ENCODE measurements at places on chromosomes 2 and 18.

- no peak for DNase-seq
These were observed 99.3 kb downstream of the BIN1 start for GRCh38 chr2:127007652-127008051.

DNA sequence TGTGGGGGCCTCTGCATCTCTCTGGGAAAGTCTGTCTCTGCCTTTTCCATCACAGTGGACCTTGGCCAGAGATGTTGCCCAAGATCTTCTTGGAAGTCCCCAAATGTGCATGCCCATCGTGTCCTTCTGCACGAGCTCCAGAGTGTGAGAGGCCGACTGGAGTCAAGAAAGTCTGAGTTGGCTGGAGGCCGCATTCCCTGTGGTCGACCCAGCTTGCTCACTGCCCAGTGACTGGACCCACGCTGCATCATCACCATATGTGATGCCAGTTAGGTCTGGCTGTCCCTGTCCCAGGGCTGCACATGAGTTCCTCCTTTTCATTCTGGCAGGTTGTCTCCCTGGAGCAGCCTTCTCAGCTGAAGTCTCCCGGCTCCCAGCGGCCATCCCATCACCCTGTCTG lies 93.8 kb downstream of the ARL4C start:
- DNase-seq = no peak

GRCh38 chr18:468955-469790 lies 31.3 kb downstream of the COLEC12 start:
- DNase-seq = no peak

DNA sequence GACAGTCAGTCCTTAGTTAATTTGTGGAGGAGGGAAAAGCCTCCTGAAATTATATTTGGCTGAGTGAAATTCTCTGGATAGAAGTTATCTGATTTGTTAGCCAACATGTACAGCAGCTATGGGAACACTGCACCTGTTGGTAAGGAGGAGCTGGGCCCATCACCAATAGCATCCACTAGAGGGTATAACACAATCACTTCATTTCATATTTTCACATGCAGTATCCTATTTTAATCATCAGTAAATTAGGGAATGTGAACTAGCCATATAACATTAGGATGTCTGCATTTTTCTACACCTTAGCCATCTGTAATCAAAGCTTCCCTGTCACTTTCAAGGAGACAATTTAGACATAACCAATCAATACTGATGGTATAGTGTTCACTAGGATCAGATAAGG lies 818.4 kb upstream of the CDH2 start:
- no peak for DNase-seq

- no peak for DNase-seq
These were observed 2.3 kb downstream of the LGALSL start for GRCh38 chr2:64456293-64456692.

DNA sequence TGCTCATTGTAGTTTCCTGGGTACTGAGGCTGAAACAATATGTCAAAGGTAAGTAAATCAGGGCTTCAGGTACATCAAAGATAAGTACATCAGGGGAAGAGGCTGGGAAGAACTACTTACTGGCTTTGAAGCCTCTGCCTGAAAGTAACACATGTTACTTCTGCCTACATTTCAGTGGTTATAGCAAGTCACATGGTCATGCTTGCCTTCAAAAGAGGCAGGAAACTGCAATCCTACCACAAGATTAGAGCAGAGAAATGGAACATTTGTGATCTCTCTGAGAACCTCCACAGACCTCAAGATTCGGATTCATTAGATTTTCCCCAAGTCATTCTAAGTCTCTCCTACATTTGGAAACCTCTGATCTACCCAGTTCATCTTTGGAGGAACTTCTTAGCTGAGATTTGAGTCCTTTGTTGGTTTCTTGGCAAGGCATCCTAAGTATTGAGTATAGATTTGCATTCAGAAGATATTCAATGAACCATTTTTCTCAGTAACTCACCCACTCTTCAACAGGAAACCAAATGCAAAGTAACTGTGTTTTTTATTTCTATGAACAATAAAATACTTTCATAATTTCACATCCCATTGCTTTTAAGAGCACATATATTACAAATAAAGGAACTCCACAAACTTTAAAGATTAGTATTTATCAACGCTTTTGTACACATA lies 48.5 kb upstream of the CCDC195 start:
- no peak for DNase-seq

GRCh38 chr2:191618786-191619185 lies 59.1 kb upstream of the NABP1 start:
- no peak for DNase-seq

GRCh38 chr2:67499989-67500388 lies 102.9 kb downstream of the ETAA1 start:
- DNase-seq = no peak

GRCh38 chr2:150136893-150137292 lies 350.6 kb downstream of the RND3 start:
- no peak for DNase-seq

DNA sequence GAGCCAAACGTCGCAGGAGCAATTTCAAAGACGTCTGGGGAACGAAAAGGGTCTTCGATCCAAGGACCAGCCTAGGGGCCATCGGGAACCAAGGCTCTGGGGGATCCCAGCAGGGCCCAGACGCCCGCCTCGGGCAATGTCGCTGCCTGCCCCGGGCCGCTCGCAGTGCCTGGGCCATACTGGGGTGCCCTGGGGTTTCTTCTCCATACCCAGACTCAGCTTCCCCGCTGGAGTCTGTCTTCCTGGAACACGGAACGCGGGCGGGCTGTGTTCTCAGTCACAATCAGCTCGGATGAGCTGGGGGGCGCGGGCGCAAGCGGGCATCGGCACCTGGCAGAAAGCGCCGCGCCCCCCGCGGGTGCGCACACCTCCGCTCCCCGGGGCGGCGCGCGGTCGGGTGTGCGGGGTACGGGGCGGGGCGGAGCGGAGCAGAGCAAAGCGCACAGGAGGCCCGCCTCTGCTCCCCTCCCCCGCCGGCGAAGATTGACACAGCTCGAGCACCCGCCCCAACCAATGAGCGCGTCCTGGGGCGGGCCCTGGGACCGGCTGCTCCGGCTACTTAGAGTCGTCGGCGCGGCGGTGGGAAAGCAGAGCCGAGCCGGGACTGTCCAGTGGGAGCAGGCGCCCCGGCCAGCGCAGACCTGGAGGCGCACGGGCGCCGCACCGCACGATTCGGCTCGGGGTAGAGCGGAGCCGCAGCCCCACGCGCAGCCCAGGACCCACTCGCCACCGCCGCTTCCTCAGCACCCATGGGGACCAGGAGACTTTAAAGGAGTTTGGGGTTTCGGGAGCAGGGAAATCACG lies at the start of gene LRATD1:
TSS of gene LRATD1 (plus strand) at position 585 of the 804 bp plus-strand sequence. CDS start 1,263 bp downstream, outside the sequence.
- DNase-seq = no peak

DNA sequence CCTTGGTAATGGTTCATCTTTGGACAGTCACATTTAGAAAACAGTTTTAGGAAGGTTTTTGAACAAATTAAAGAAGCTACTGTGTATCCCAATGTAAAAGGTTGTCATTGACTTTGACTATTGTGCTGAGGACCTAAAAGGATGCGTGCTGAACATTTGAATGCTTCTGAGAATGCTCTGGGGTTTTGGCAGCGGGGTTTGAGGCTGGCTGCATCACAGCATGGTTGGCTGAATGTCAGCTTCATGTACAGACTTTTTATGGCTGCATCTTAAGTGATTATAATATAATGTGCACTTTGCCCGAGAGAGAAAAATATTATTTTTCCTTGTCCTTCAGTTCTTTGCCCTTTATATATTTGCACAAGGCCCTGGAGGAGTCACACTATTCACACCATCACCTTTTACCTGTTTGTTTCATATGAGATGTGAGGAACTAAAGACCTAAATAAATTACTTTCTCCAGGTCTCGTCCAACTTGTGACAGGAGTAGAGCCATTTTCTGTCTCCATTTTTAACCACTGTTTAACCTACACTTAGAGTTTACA lies 125.9 kb downstream of the CCDC85A start:
- DNase-seq = no peak

- no peak for DNase-seq
These were observed 49.4 kb downstream of the LONRF2 start for GRCh38 chr2:100272841-100273329.

GRCh38 chr2:208369091-208369490 lies 37.5 kb upstream of the PTH2R start:
- no peak for DNase-seq

DNA sequence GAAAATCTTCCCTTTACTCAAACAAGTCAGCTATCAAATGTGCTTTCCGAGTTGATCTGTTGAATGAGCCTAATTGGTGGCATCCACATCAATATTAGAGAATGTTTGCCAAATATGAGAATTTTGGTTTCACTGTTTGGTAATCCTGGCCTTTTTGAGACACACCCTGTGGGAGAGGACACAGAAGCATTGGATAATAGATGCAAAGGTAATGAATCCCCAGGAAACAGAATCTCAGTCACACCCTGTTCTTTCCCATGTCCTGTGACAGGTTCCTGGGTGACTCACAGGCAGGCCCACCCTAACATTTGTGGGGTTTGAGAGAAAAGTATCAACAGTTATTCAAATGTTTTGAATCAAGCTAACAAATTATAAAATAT lies 99.8 kb upstream of the PELI1 start:
- no peak for DNase-seq

- DNase-seq = no peak
These were observed 490.4 kb upstream of the FANCL start for GRCh38 chr2:58731488-58731869.

DNA sequence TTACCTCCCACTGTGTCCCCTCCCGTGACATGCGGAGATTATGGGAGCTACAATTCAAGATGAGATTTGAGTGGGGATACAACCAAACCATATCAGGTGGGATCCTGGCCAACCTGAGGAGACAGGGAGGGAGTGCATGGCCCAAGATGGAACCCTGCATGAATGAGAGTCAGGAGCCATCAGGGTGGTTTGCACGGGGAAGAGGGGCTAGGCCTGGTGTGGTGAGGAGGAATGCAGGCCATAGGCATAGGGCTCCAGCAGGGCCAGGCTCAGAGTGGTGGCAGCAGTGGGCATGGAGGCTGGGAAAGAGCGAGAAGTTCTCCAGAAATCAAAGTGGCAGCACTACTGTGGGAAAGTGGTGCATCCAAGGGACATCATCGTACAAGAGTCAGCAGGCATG lies 74.0 kb upstream of the BCL2L11 start:
- DNase-seq = no peak

- peak; percentile 42 for DNase-seq
These were observed 31.3 kb downstream of the DGKD start for GRCh38 chr2:233385489-233386044.

- DNase-seq = no peak
These were observed 82.0 kb downstream of the DCDC2C start for GRCh38 chr2:3785220-3785889.

DNA sequence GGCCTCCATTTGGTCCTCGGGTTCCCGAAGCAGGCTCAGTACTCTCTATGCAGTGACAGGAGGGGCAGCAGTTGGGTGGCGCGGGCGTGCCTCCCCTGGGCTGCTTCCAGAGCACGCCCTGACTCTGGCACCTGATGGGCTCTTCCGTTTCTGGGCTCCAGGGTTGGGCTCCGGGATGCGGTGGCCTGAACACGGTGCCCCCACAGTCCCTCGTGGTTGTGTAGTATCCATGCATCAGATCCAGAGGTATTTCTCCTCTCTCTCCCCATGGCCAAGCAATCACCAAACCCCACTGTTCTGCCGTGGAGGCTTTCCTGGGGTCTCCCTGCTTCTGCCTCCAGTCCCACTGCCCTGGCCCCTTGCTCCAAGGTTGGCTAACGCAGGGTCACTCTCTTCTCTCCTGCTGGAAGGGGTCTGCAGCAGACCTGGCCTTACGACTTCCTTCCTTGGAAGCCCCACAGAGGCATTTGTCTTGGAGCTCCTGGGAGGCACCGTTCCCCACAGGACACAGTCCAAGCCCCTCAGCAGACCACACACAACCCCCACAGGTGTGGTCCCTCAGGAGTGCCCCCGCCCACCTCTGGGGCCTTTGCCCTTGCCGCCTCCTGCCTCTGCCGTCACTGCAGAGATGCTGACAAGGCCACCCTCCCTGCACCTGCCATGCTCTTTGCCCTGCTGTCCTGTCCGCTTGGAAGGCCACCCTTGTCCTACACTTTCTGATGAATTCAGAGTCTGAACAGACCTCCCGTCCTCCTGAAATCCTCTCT lies 136.6 kb upstream of the ASB18 start:
- no peak for DNase-seq

GRCh38 chr2:28004086-28004485 lies 113.6 kb downstream of the BABAM2 start:
- no peak for DNase-seq

GRCh38 chr2:181419129-181419855 lies 37.9 kb upstream of the ITGA4 start:
- DNase-seq = no peak

DNA sequence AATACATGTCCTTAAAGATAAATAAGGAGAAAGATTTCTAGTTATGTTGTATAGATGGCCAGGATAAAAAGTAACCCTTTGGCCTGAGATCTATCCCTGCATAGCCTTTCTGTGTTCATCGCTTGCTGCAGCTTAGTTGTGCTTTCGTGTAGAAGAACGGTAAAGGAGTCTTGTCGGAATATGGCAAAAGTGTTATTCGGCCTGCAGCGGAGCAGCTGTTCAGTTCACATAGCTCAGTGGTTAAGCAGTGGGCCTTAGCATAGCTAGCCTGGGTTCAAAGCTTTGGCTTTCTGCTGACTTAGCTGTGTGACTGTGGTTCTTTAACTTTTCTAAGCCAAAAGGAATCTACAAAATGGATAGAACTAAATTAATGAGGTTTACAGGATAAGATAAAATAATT lies 55.4 kb downstream of the MALT1 start:
- DNase-seq = no peak

DNA sequence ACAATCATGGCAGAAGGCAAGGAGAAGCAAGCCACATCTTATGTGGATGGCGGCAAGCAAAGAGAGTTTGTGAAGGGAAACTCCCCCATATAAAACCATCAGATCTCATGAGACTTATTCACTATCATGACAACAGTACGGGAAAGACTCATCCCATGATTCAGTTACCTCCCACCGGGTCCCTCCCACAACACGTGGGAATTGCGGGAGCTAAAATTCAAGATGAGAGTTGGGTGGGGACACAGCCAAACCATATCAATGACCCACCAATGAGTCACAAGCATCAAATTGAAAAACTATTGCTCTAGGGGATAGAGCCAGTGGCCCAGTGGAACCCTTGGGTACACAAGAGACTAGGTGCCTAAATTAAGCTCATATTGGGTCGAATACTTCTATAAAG lies 157.4 kb downstream of the FBXO15 start:
- DNase-seq = no peak

DNA sequence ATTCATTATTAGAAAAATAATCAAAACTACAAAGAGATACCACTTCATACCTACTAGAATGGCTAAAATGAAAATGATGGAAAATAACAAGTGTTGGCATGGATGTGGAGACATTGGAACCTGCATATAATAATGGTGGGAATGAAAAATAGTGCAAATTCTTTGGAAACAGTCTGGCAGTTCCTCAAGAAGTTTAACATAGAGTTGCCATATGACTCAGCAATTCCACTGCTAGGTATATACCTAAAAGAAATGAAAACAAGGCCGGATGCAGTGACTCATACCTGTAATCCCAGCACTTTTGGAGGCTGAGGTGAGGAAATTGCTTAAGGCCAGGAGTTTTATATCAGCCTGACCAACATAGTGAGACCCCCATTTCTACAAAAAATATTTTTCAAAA lies 41.6 kb upstream of the ACYP2 start:
- DNase-seq = no peak
